Endodermal cell (in vitro differentiated cells): ENCODE measurements at places on chromosomes 2 and 18.
A peak's percentile ranks its signal among the peaks of the same experiment; 100 is the strongest.

DNA sequence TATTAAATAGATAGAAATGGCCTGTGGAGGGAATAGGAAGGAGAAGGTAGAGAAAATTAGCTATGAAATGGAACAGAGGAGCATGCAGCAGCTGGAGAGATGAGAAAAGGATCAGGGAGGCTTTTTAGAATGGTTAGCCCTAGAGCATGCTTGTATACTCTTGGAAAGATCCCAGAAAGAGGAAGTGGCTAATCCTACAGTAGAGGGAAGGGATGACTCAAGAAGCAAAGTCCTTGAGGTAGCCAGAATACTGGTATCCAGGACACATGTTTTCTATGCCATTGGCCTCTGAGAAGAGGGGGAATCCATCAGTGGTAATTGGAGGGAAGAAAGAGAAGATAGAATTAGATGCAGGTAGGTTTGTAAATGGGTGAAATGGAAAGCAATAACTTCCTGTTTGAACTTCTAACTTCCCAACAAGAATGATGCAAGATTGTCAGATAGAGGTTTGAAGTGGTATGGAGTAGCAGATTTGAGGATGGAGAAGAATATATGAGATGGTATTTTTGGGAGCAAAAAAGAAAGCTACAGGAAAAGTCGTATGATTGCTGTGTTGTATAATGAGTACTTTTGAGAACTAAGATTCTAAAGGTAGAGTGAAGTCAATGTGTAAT, 17.1 kb upstream of the OSBPL6 start:
- DNase-seq, result no peak
- no peaks in the 10 kb centered on the region for H3K27me3 ChIP-seq
- H3K36me3 ChIP-seq, result no peaks in the 10 kb centered on the region
- H3K4me3 ChIP-seq, result no peak overlapping the region
- H3K4me1 ChIP-seq, result no peaks in the 10 kb centered on the region

GRCh38 chr2:168147830-168148794, 99.3 kb downstream of the STK39 start:
- no peak overlapping the region for H3K27ac ChIP-seq
- no peaks in the 10 kb centered on the region for H3K36me3 ChIP-seq
- H3K27me3 ChIP-seq, result no peaks in the 10 kb centered on the region
- H3K4me1 ChIP-seq, result peaks cover 6% of the 10 kb centered on the region

- no peaks in the 10 kb centered on the region for H3K27me3 ChIP-seq
- no peak overlapping the region for H3K27ac ChIP-seq
- DNase-seq, result no peak
- no peaks in the 10 kb centered on the region for H3K36me3 ChIP-seq
- H3K4me3 ChIP-seq, result no peak overlapping the region
Measured at GRCh38 chr2:170521299-170521698, 193.8 kb upstream of the SP5 start.

DNA sequence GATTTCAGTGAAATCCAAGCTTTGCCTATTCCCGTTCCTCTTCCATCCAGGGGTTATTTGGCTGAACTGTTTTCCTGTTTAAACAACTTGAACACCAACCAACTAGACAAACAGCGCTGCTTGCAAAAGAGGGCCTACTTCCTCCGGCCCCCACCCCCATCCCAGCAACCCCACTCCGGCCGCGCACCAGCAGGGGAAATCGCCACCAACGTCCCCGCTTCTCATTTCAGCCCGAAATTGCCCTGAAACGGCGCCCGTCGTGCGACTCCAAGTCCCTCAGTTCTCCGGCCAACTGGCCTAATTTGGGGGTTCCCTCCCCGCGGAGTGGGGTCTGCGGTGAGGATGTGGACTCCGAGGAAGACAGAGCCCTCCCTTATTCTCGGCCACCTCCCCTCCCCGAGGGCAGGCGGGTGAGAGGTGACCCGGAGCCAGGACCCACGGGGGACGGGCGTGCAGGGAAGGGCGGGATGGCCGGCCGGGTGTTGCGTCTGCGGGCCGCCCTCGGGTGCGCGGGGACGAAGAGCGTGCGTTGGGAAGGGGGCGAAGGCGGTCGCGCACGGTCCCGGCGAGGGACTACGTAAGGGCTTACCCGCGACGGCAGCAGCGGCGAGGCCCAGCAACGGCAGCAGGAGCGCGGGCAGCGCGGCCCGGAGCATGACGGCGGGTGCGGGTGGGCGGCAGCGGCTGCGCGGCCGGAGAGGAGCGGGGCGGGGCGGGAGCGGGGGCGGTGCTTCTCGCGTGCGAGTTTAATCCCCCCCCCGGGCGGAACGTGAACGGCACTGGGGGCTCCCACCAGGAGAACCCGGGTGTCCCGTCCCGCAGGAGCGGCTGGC, at the start of gene CD302:
TSS of gene CD302 (minus strand) at position 666 of the 833 bp plus-strand sequence. CDS start at position 656, 10 bp downstream.
- no peaks in the 10 kb centered on the region for H3K36me3 ChIP-seq
- peaks cover 43% of the 10 kb centered on the region for H3K27me3 ChIP-seq
- DNase-seq, result peak; percentile 83

DNA sequence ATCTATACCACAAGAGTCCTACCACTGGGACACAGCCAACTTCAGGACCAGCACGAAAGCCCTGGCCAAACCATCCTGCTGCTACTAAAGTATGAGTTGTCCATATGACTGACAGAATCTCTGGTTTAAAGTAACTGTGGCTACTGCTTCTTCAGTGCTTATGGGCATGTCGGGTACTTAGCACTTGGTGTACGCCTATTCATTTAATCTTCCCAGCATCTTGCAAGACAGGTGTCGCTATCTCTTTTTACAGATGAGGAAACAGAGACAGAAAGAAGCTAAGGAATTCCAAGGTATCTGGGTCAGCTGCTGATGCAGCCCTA, 203.4 kb upstream of the ID2 start:
- H3K27ac ChIP-seq, result no peak overlapping the region
- H3K27me3 ChIP-seq, result no peaks in the 10 kb centered on the region
- H3K4me3 ChIP-seq, result no peak overlapping the region
- no peak for DNase-seq

DNA sequence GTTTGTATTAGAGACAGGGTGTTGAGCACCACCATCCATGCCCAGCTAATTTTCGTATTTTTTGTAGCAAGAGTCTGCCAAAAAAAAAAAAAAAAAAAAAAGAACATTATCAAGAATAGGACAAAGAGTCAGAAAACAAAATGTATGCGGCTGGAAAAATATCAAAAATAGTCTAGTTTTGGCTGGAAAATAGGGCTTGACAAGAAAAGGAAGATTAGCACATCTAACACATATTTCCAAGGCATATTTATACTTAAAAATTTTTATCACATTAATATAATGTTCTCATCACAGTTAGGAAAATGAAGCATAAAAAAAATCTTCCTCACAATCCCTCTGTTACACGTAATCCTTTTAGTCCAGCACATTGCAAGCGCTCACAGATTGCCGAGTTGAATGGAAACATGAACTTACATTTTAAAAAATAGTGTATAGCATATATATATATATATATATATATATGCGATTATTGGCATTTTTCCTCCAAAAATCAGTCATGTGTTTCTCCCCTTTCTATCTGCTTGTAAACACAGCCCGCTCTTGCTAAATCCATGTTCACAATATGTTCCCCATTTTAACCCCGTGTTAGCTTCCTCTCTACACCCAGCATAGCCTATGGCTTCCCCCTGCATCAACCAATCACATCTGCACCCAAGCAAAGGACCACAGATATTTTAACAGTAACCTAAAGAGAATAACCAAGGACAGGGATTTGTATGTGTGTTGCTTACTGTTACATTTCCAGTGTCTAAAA, 183.0 kb downstream of the AFF3 start:
- no peaks in the 10 kb centered on the region for H3K27me3 ChIP-seq
- H3K4me3 ChIP-seq, result no peak overlapping the region
- no peaks in the 10 kb centered on the region for H3K4me1 ChIP-seq
- no peak overlapping the region for H3K27ac ChIP-seq
- no peak for DNase-seq
- H3K36me3 ChIP-seq, result no peaks in the 10 kb centered on the region

GRCh38 chr2:235324324-235324723, 169.5 kb upstream of the AGAP1 start:
- H3K36me3 ChIP-seq, result no peaks in the 10 kb centered on the region
- no peak overlapping the region for H3K4me3 ChIP-seq
- peak; percentile 72 for DNase-seq
- no peak overlapping the region for H3K27ac ChIP-seq
- H3K4me1 ChIP-seq, result peaks cover 10% of the 10 kb centered on the region
- H3K27me3 ChIP-seq, result no peaks in the 10 kb centered on the region
